ENCODE measurements at places on chromosomes 3 and 15.
A peak's percentile ranks its signal among the peaks of the same experiment; 100 is the strongest.

GRCh38 chr3:188439080-188439479 lies 285.1 kb downstream of the LPP start:
- no peak for DNase-seq

DNA sequence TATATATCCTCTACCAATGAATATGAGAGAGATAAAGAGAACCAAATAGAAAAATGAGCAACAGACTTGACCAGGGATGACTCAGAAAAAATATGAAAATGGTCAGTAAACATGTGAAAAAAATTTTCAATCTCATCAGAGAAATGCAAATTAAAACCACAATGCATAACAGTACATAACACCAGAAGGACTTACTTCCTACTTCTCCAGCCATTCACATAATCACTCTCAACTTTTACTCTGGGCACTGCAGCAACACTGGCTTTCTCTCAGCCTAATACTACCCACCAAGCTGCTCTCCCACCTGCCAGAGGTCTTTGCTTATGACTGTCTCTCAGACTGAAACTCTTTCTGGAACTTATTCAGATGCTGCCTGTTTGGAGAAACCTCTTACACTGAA lies 49.4 kb downstream of the DPH6 start:
- no peak for DNase-seq

DNA sequence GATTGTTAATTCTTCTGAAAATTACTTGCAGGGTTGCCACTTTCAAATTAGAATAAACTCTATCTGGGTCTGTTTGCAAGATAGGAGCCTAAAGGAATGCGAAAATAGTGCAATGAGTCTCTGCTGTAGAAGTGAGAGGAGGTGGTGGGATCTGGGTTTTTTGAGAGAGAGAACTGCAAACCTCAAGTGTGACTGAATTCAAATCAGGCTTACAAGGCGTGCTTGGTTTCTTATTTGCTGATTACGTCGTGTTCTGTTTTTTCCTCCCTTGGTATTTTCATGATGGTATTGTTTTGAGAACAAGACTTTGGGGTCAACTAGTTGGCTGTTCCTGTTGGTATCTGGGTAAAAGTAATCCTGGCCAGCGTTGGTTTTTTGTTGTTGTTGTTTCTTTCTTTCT lies 490.9 kb upstream of the CFAP20DC start:
- DNase-seq, result no peak

- no peak for DNase-seq
Measured at GRCh38 chr3:127320529-127321121, 32.8 kb upstream of the PRR20G start.

DNA sequence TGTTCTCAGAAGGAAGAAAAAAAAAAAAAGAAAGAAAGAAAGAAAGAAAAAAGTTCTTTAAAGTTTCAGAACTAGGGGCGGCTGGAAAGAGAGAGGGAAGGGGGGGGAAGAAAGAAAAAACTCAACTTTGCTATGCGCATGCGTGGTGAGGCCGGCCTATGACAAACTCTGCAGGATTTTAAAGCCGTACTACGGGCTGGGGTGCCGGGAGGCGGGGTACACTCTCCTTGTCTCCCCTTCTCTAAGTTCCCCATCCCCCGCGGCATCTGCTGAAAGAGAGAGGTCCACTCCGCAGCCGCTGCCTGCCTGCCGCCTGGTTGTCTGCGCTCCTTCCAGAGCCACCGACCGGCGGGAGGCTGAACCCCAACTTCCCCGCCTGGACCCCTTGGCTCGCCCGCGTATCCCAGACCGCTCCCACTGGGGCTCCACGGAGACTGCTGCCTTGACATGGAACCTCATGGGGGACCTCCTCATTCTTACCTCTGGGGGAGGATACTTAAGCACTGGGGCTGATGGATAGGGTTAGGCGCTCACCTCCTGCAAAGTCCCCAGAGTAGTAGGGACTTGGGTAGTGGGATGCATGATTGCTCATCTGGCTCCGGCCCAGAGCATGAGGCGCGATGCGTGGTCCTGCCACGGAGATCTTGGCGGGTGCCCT lies 1.4 kb upstream of the WNT5A start:
- peak; percentile 53 for DNase-seq

DNA sequence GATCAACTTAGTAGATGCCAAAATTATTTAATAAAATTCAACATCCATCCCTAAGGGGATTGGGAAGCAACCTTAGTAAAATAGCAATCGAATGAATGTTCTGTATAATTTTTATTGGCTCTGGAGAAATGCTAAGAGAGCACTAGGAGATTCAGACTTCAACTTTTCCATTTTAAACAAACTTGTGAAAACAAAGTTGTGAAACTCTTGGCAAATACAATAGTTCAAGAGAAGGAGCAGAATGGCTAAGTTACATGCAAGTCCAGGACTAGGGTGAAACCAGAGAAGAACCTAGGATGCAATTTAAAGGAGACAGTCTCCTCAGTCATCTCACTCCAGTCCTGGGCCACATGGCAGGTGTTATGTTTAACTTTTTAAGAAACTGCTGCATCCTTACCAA lies 16.7 kb upstream of the ZNF280D start:
- DNase-seq, result no peak

- peak; percentile 77 for DNase-seq
Measured at GRCh38 chr15:80455668-80456442, 51.7 kb downstream of the ARNT2 start.

DNA sequence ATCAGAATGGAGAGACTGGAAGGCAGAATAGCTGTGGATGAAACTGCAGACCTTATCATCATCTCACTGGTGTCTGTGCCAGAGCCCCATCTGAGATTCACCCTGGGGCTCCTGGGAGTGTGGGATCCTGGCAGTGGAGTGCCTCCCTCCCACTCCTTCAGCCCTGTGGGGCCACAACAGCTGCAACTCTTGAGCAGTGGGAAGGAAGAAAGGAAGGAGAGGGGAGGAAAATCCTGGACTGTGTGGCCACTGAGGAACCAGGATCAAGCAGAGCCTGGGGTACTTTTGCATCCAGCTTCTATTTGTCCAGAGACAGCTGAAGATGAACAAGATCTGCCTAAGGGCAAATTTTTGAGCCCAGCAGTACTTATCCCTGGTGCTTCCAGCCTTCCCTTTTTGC lies 13.1 kb upstream of the ALDH1A2 start:
- DNase-seq, result no peak

GRCh38 chr3:65828706-65829105 lies 210.0 kb downstream of the MAGI1 start:
- DNase-seq, result no peak

DNA sequence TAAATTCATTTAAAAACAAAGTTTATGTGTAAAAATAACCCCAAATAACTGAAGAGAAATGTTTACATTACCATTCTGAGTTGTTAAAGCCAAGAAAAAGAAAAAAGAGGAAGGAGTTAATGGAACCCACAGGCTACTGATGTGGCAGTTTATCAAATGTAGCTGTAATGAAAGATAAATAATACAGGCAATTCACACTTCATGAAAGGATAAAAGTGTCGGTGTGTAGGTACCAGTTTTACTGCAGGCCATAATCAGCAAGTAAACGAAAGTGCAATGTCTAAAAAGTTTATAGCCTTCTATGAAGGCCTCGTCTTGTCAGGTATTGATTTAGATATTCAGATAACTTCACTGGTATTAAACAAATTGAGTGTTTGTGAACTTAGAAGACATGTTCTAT lies 164.6 kb downstream of the DPH6 start:
- DNase-seq, result no peak

GRCh38 chr3:17182166-17182565 lies 297.4 kb downstream of the PLCL2 start:
- DNase-seq, result no peak

- no peak for DNase-seq
Measured at GRCh38 chr15:100681335-100681746, 79.0 kb downstream of the ASB7 start.

- DNase-seq, result no peak
Measured at GRCh38 chr15:64740311-64741170, 34.8 kb downstream of the RBPMS2 start.

DNA sequence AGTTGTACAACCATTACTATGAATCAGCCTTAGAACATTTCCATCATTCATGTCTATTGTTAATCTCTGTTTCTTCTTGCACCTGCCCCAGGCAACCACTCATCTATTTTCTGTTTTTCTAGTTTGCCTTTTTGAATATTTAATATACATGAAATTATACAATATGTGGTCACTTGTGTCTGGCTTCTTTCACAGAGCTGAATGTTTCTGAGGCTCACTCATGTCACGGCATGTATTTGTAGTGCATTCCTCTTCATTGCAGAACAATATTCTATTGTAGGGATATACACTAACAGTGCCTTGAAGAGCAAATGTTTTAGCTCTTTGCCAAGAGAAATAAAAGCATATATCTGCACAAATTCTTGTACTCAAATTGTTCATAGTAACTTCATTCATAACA lies 32.9 kb downstream of the CERS3 start:
- DNase-seq, result no peak

- no peak for DNase-seq
Measured at GRCh38 chr15:41506796-41507341, 6.8 kb downstream of the LTK start.

- no peak for DNase-seq
Measured at GRCh38 chr3:185753354-185753753, 71.5 kb downstream of the IGF2BP2 start.

All from ACHN (cell line).